Stimulated activated CD4-positive, alpha-beta T cell treated with anti-CD3 and anti-CD28 coated beads, Interleukin-1b, Interleukin-23, amount 100 ng/mL, for 24 hours (primary cell): ENCODE measurements at places on chromosomes 11 and 22.

- no peak for DNase-seq
Observed at GRCh38 chr11:61280883-61281580, 14.1 kb downstream of the VWCE start.

- DNase-seq, result no peak
Observed at GRCh38 chr11:120674542-120674941, 163.0 kb downstream of the GRIK4 start.

DNA sequence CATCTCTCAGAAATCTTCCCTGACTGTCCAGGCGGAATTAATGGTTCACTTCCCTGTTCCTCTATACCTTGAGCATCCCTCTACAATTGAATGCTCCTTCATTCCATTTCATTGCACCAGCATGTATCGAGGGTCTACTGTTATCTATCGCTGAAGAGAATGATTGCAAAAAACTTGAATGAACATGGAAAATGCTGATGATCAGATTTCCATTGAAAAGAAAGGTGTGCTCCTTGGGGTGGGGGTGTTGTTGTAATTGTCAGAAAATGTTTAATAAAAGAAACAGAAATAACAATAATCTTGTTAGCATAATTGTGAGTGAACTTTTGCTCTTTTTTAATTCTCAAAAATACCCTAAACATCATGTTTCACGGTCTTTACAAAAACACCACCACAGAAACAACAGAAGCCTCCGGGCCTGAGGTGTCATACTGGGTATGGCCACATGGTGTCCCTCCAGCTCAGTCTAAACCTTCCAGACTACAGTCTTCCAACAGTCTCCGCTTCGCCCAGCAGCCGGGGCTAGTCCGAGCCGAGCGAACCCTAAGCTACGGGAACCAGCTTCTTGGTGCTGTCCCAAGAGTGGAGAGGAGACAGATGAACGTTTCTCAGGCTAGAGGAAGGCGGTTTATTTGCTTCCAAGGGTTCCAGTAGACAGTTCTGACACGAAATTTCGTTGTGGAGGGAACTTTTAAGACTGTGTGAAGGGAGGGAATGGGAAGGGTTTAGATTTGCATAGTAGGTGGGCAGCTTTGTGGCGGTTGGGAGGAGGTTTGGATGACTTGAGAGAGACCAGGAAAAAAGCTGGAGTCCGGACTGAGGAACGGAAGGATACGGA, 75.8 kb upstream of the ZBED5 start:
- DNase-seq, result peak; percentile 41

DNA sequence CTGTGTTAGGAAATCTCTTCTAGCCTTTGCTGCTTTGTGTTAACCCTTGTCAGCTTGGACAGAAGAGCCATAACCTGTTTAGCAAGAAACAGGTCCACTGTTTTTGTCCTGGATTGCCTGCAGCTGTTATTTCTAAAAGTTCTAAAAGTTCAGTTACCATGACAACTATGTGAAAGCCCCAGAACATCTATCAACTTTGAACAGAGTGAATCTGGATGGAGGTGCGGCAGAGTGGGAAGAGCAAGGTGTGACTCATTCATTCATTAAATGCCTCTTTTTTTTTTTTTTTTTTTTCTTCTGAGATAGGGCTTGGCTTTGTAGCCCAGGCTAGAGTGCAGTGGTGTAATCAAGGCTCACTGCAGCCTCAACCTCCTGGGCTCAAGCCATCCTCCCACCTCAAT, 50.5 kb downstream of the RBX1 start:
- no peak for DNase-seq

- DNase-seq, result no peak
Observed at GRCh38 chr11:13463779-13464290, 813 bp upstream of the BTBD10 start.

DNA sequence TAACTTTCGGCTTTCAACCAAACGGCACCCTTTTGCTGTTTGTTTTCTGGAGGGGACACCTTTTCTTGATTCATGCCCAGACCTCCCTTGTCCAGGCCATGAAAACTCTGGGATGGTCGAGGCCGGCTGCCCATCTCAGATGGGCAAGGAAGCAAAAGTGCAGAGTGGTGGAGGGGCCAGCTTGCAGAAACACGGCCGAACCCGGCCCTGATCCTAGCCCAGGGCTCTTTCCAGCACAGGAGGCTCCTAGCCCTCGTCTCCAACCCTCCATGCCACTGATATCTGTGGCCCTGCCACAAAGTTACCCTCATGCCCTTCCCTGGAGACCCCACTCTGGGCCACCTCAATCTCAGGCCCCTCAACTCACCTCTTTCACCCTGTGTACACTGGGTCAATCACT, 18.9 kb upstream of the SLC22A12 start:
- no peak for DNase-seq

DNA sequence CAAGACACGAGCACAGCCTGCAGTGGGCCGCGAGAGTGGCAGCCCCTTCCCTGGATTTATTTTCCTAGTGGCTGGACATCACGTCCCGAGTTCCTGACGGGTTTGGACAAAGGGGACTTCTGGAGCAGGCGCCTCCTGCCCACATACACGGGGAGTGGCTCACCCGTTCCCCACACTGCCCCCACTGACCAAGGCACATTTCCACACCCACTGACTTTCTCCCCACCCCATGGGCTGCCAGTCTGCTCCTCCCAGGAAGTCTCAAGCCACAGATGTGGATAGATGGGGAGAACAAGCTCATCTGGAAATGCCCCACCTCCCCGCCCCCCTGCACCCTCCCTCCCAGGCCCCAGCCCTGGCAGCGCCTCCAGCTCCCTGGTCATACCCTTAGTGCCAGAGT, 34.0 kb upstream of the FADD start:
- no peak for DNase-seq

DNA sequence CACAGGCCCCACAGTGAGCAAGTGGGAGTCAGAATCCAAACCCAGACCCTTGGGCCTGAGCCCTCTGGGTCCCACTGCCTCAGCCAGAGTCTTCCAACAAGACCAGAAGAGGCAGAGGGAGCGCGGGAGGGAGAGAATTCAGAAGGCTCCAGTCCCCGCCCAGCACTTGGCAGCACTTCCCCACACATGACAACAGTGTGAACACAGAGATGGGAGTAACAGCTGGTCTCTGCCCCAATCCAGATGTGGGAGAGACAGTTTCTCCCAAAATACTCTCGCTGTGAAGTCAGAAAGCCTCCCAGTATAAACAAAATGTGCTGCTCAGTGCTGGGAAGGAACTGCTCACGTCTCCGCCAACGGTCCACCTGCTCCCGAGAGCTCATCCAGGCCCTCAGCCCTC, 219.9 kb downstream of the MN1 start:
- no peak for DNase-seq

GRCh38 chr11:116579031-116579653, 193.6 kb downstream of the BUD13 start:
- no peak for DNase-seq

- no peak for DNase-seq
Observed at GRCh38 chr22:22888571-22889353, 1.1 kb downstream of the IGLL5 start.

- no peak for DNase-seq
Observed at GRCh38 chr22:47175151-47176025, 412.9 kb downstream of the TBC1D22A start.

GRCh38 chr11:75167617-75168016, 16.7 kb downstream of the SLCO2B1 start:
- no peak for DNase-seq
